ENCODE measurements at places on chromosomes 2 and 18. TPM values are rescaled to one million over a fixed set of nuclear protein-coding genes. Genes with fewer than 3 reads are reported as not detected.

The EMILIN1 gene
- total RNA-seq = 0.95 TPM

The ZNF385B gene
- total RNA-seq = 0.27 TPM

The CTLA4 gene
- total RNA-seq = not detected

The CAPN10 gene
- total RNA-seq = 24.9 TPM

The CPSF3 gene
- 40.3 TPM for total RNA-seq

The ZNF514 gene
- total RNA-seq = 7.9 TPM

The TRPM8 gene
- 0.31 TPM for total RNA-seq

The DAPL1 gene
- not detected for total RNA-seq

The POTEC gene
- total RNA-seq = not detected

The B3GNT7 gene
- total RNA-seq = 1.7 TPM

The PTGR3 gene
- 12.7 TPM for total RNA-seq

The NAB1 gene
- 25.4 TPM for total RNA-seq

The RIT2 gene
- total RNA-seq = not detected

The PDCD1 gene
- not detected for total RNA-seq

The CDKL4 gene
- total RNA-seq = 0.34 TPM

The FARSB gene
- total RNA-seq = 21.9 TPM

Data from astrocyte (in vitro differentiated cells and primary cell).